NCI-H510A (cell line): ENCODE measurements at places on chromosomes 16 and 17.

DNA sequence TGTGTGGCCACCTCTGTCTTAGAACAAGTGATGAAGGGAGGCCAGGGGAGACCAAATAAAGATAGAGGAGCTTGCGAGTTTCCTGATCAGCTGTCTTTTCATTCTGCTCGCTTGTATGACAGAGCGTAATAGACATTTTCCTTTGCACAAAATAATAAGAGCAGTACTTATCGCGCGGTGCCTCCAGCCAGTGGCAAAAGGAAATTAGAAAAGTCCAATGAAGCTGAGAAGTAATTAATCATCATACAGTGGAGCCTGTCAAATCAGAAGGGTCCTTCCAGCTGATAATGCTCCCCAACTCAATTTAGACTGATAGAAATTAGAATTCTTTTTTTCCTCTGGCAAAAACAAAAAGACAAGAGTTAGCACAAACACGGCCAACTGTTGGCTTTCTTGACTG lies 307.0 kb upstream of the IRX5 start:
- no peak for DNase-seq

DNA sequence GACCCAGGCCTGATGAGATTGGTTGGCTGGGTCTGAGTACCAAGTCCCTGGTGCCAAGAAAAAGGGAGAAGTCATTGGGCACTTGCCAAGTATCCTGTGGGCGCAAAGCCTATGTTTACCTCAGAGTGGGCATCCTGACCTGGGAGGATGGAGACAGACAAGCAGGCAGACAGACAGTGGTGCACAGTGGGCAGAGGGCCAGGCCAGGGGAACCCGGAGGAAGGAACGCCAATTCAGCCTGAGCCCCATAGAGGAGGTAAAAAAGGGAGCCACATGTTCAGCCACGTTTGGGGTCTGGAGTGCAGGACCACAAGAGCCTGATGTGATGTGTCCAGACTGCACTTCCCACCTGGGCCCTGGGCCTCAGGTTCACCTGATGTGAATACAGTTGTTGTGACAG lies 5.4 kb downstream of the PHKG2 start:
- no peak for DNase-seq

GRCh38 chr16:57711346-57711745 lies 16.7 kb downstream of the DRC7 start:
- DNase-seq, result no peak

GRCh38 chr17:3918372-3919122 lies 2.3 kb upstream of the P2RX1 start:
- no peak for DNase-seq

DNA sequence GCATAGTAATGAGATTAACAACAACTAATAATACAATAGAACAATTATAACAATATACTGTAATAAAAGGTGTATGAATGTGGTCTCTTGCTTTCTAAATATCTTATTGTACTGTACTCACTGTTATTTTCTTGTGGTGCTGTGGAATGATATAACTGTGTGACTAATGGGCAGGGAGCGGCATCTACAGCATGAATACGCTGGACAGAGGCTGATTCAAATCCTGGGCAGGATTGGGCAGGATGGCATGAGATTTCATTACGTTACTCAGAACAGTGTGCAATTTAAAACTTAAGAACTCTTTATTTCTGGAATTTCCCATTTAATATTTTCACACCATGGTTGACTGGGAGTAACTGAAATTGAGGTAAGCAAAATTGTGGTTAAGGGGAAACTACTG lies 1239.8 kb upstream of the GOT2 start:
- DNase-seq, result no peak

DNA sequence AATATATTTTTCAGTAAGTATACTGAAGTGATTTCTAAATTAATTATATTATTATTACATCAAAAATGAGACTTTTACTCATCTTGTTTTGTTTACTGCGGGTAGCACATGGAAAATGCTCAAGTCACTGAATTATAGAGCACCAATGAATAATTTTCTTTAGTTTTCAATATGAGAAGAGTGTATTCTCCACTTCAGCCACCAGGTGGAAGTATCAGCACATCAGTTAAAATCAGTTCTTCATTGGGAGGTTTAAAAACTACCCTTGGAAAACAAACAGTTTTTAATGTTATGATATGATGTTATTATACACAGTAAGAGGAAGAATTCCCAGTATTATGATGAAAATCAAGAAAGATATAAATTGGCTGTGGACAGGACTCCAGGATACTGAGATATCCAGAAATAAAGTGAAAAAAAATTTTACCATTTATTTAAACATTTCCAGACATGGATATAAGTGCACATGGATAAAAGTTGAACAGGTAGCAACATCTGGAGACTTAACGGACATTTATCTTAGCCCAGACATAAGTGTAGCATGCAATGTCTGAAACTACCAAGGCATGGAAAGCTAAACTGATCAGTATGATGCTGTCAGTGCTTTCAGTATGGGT lies 467.3 kb downstream of the KCNJ2 start:
- DNase-seq, result no peak

- no peak for DNase-seq
These were observed 114.6 kb downstream of the PRKCB start for GRCh38 chr16:23950291-23950894.

GRCh38 chr16:25635454-25635853 lies 56.3 kb upstream of the HS3ST4 start:
- DNase-seq, result no peak

GRCh38 chr16:61471737-61472136 lies 564.5 kb downstream of the CDH8 start:
- no peak for DNase-seq

DNA sequence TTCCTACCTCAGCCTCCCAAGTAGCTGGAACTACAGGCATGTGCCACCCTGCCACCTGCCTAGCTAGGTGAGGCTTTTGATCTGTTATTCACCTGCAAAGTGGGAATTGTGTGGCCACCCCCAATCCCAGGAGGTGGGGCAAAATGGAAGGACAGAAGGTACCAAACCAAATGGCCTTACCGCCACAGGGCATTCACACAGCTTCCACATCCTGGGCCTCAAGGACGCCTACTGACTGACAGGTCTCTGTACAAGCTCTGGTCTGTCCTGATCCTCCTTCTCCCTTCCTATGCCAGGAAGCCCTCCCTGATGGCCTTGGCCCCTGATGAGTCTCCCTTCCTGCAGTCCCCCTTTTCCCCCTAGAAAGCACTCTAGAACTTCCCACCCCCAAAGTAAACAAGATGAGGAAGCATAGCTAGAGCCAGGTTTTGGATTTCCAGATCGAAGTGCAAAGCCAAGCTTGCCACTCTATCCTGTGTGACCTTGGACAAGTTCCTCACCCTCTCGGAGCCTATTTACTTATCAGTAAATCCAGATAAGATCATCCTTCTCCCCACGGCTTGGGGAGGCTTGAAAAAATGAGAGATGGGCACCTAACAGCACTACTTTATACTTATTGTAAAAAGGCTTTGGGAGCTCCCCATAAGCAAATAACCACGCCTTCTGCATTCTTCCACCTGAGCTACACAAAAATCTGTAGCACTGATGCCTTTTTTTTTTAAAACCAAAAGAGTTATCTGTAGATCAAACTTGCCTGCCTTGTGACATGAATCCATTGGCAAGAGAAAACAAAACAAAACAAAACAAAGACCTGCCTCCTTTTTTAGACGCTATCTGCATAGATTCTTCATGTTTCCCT lies 4.5 kb downstream of the PLLP start:
- DNase-seq, result no peak

DNA sequence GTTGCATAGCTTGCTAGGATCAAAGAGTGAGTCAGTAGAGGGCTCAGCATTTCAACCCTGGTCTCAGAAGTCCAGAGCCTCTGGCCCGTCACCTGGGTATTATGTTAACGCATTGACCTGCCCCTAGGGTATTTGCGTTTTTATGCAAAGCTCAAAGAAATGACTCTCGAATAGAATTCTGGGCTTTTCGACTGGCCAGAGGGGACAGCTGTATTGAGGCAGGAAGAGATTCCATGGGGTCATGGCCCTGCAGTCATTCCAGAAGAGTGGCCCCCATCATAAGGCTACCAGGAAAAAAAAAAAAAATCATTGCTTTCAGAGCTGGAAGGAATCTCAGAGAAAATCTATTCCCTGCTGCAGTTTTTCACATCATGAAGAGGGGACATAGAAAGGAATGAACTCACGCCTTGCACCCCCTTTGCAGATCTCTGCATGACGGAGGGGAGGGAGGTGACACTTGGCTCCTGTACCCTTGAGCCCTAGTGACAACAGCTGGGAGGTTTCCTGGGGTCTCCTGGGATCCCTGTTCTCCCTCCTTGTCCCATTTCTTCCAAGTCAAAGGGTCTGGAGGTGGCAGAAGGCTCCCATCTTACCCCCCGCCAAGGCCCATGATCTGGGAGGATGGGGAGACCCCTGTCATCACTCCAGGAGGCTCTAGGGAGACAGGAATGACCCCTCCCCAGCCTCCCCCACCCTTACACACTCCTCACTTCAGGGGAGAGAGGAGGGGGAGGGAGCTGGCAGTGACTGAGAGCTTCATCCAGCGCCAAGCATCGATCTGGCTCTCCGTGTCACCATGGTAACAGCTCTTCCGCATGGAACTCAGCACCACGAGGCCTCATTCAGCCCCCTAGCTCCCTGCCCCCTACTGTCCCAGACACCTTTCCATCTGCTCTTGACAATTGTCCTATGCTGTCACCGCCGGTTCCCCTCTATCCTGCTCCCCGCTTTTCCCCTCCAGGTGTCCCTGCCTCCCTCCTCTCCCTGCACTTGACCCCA lies 35.8 kb downstream of the GP2 start:
- no peak for DNase-seq

DNA sequence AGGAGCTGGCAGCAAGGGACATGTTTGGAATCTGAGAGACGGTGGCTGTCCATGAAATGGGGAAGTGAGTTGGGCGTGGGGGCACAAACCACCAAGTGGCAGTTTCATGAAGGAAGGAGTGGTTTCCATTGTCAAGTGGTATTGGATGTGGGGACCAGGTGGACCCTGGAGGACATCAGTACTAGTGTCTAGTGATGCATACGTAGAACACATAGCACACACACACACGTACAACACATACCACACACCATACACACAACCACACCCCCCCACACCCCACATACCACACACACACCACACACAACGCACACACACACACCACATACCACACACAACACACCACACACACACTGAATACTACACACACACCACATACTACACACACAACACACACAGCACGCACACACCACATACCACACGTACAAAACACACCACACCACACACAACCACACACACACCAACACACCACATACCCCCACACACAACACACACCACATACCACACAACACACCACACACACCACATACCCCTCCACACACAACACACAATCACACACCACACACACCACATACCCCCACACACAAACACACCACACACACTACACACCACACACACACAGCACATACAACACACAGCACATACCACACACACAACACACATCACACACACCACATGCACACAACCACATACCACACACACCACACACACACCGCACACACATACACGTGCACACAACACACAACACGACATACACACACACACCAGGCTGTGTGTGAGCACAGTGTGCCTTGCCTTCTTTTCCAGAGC lies 41.1 kb upstream of the GSE1 start:
- no peak for DNase-seq

DNA sequence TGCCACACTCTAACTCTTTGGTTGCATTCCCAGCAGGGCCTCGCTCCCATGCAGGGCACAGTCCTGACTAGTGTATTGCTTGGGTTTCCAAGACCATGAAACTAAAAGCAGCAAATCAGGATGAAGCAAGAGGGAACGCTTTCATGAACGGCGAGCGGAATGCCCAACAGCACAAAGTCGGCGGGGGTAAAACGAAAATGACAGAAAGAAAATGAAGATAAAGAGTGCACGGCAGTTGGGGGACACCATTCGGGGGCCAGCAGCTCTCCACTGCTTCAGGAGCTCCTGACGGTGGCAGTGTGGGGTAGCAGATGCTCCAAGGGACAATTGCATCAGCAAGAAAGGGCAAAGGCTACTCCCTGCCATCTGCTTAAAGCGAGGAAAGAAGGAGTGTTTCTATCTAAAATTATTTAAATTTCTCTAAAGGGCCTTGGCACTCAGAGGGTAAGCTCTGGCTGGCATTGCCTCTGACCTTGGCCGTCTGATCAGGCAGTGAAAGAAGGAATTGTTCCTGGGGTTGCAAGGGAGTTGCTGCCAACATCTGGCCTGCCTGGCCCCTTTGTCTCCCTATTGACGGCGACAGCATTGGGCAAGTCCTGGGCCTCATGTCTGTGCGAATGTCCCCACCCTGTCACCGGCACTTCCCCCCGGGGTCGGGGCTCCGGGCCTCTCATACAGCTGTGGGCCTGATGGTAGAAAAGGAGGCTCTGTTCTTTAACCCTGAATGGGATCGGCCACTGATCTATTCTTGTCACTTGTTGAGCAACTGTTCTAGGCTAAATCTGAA lies 138.2 kb downstream of the CMIP start:
- DNase-seq, result no peak

GRCh38 chr17:83192161-83192788 lies 112.9 kb downstream of the METRNL start:
- DNase-seq, result no peak

DNA sequence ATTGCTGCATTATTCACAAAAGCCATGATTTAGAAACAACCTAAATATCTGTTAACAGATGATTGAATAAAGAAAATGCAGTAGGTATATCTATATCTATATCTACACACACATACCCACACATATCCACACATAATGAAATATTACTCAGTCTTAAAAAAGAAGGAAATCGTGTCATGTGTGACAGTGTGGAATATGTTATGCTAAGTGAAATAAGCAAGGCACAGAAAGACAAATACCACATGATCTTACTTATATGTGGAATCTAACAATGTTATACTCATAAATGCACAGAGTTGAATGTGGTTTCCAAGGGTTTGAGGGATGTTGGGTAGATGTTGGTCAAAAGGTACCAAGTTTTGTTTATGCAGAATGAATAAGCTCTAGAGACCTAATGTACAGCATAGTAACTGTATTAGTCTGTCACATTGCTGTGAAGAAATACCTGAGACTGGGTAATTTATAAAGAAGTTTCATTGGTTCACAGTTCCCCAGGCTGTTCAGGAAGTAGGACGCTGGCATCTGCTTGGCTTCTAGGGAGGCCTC lies 156.1 kb downstream of the FTO start:
- DNase-seq, result no peak

- DNase-seq, result no peak
These were observed 17.0 kb upstream of the LHX1 start for GRCh38 chr17:36920032-36921005.

DNA sequence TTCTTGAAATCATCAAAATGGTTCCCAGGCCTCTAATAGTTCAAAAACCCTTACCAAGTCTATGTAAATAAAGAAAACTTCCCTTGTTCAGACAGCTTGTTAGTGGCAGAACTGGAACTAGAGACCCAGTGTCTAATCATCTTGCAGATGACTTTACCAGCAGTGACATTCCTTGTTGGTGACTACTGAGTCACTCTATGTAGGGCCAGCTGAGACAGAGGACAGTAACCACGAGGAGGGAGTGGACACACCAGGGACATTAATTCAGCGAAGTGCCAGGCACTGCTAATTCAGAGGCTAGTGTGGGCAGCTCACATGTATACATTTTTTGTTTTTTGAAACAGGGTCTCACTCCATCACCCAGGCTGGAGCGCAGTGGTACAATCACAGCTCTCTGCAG lies 6.1 kb upstream of the HEATR3 start:
- no peak for DNase-seq
